CD14-positive monocyte (primary cell): ENCODE measurements at places on chromosomes 7 and 10. TPM values are rescaled to one million over a fixed set of nuclear protein-coding genes. Genes with fewer than 3 reads are reported as not detected.
A peak's percentile ranks its signal among the peaks of the same experiment; 100 is the strongest.

- DNase-seq: no peak
Measured at GRCh38 chr7:130426564-130426963, 14.3 kb downstream of the CEP41 start.

DNA sequence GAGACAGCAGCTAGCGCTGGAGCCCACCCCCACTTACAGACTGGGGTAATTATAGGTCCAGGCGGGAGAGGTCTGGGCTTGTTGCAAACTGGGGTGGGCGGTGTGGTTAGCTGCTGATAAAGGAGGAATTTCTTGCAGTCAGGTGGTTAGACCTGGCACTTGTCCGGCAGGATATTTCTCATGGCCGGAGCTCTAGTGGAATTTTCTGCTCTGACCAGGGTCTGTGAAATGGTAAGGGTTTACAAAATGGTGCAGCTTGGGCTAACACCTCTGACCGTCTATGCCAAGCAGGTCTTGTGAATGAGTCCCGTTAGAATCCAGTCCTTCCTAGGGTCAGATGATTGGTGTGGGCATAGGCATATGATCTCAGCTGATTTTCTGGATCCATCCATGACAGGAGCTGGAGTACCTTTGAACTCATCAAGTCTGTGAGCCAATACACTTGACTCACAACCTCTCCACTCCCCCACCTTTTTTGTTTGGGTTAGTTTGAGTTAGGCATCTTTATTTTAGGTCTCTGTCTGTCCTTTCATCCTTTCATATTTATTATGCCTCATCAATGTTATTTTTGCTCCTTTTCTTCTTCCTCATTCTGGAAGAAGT lies 213.4 kb downstream of the SUGCT start:
- DNase-seq: no peak

Gene GPC2
- not detected for polyA plus RNA-seq

Gene HGF
- polyA plus RNA-seq: 18.6 TPM

GRCh38 chr7:156474241-156474743 lies 166.3 kb upstream of the RNF32 start:
- DNase-seq: peak; percentile 1

DNA sequence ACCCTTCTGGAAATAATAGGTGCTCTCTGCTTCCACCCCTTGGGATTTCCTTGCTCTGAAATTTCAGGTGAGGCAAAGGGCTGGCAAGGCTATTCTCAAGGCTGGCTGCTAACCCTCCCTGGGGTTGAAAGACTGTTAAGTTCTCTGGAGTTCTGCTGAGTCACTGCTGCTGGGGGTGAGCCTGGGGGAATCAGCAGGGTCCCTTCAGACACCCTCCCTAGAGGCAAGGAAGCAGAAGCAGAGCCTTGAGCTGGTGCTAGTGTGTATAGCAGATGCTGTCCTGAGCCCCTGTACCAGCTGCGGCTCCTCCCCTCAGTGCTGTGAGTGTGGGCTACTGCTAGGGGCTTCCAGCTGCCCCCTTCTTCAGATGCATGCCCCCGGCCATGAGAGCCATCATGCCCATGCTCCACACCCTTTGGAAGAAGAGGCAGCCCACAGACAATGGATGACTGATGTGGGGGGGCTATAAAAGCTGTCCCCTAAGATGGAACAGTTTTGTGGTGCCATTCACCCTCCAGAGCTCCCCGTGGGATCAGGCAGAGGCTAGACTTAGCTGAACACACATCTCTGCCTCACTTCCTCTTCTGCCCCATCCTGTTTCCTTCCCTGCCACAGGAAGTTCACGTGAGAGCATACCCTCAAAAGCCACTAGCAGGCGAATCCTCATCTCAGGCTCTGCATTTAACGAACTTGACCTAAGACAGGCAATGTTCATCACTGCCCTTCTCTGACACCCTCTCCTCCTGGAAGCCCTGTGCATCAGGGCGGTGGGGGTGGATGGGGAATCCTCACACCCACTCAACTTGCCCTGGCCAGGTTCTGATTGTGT lies 91.8 kb downstream of the SH3PXD2A start:
- DNase-seq: peak; percentile 71

GRCh38 chr7:14818871-14819270 lies 83.7 kb downstream of the DGKB start:
- no peak for DNase-seq

DNA sequence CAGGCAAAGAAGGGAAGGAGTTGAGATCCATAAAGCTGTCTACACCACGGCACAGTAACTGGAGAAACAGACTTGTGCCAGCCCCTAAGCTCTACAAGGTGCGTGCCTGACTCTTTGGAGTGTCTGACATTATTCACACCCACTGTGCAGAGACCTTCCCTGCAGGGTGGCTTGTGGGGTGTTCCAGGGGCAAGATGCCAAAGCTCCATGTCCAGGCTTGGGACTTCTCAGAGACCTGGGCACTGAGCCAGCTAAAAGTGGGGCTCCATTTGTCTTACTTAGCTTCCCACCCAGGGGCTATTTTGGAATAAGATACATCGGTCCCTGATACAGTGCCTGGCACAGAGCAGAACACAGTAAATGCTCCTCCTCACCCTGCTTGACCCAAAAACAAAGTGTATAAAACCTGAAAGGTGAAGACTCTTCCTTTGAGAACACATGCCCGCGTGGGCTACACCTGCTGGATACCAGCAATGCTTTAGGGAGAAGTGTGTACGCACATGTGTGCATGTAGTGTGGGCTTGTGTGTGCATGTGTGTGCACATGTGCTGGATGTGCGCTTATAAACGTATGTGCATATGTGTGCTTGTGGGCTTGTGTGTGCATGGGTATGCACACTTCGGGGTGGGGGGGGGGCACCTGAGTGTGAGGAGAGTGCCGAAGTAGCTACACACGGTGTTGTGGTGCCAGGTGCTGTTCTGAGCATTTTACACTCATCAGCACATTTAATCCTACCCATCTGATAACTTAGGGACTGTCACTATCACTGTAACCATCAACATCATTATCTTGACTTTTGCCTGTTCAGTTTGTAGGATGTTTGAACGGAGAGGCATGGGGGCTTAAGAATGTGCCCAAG lies 143.0 kb downstream of the ARHGAP22 start:
- DNase-seq: peak; percentile 2

DNA sequence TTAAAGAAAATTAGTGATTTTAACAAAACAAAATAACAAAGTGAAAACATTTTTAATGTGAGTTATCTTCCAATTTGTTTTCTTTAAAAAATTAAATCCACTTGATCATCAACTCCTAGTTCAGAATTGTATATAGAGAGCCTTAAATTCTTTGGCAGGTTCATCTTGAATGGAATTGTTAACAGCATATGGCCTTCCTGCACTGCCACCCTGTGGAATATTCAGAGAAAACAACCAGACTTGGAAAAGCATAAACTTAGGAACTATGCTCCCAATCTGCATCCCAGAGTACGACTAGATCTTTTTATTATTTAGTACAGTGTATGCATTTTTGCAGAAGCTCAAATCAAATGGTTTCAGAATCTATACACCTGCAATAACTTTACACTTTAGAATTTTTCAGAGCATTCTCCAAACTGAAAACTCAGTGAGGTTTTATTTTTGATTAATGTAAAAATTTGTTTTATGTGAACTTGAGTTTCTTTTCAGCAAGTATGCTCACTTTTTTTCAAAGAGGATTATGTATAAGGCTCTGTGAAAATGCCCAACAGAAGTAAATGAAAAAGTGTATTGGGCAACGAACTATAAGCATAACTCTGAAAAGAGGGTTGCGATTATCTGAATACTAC lies 44.9 kb upstream of the ANK3 start:
- DNase-seq: peak; percentile 17

DNA sequence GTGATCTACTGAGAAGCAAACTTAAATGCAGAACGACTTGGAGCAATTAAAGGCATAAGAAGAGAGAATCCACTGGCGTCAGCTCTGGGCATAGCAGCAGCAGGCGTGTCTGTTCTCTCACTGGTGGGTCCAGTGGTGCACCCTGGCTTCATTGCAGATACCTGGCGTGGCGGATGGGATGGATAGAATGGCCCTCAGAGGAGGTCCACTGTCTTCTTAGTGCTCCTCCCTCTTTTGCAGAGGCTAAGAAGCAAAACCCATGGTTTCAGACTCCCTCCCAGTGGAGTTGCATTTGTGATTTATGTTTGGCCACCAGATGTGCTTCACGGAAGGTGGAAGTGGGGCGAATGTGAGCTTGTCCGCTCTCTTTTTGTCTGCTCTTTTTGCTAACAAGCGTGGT lies 28.4 kb upstream of the PRKAG2 start:
- DNase-seq: no peak

- DNase-seq: peak; percentile 95
Measured at GRCh38 chr10:19819419-19820033, 3.3 kb downstream of the PLXDC2 start.

GRCh38 chr10:115417585-115418265 lies 324.6 kb downstream of the ATRNL1 start:
- DNase-seq: peak; percentile 26

GRCh38 chr10:14723052-14723689 lies 51.5 kb downstream of the FAM107B start:
- DNase-seq: no peak

Gene KCNH2
- not detected in 2 replicates for polyA plus RNA-seq

Gene UCN3
- not detected for polyA plus RNA-seq

Gene PDK4
- 17.3 and 26.0 TPM in 2 replicates for polyA plus RNA-seq

Gene OR2A5
- polyA plus RNA-seq: not detected

GRCh38 chr7:152341039-152341913 lies 94.5 kb downstream of the KMT2C start:
- peak; percentile 25 for DNase-seq

Gene TAS2R4
- polyA plus RNA-seq: not detected

Gene COBL
- not detected for polyA plus RNA-seq

GRCh38 chr7:110801502-110801901 lies 289.4 kb upstream of the LRRN3 start:
- no peak for DNase-seq

GRCh38 chr10:87659571-87660483 lies at the start of gene PAPSS2:
PAPSS2 (plus strand) TSS chr10:87659878; CDS start chr10:87659982, 104 bp downstream.
- peak; percentile 63 for DNase-seq

- DNase-seq: peak; percentile 69
Measured at GRCh38 chr10:33434933-33435332, 100.5 kb upstream of the NRP1 start.

- DNase-seq: no peak
Measured at GRCh38 chr7:128874140-128875031, 11.7 kb downstream of the ATP6V1F start.

- DNase-seq: no peak
Measured at GRCh38 chr7:57775396-57776088, 325.6 kb downstream of the ZNF716 start.

Gene DGKI
- not detected for polyA plus RNA-seq

Gene SLC16A12
- not detected for polyA plus RNA-seq

GRCh38 chr10:104336821-104337467 lies 1.3 kb downstream of the ITPRIP start:
- no peak for DNase-seq

DNA sequence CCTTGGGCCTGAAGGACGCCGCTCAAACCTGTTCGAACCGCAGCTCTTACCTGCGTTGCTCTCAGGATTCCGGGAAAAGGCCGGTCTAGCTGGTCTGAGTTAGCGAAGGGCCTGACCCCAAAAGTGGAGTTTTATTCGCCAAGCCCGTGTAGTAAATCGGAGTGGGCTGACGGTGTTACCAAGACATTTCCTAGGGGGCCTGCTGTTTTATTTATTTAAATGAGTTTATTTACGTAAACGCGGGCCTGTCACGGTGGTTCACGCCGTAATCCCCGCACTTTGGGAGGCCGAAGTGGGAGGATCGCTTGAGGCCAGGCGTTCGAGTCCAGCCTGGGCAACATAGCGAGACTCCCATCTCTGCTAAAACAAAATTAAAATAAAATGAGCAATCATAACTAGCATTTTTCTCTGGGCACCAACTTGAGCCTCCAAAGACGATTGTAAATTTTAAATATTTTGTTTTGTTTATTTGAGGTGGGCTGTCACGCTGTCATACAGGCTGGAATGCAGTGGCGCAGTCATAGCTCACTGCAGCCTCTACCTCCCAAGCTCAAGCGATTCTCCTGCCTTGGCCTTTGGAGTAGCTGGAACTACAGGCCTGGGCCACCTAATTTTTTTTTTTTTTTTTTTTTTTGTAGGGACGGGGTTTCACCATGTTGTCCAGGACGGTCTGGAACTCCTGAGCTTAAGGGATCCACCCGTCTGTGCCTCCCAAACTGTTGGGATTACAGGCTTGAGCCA lies 903 bp downstream of the ZNF655 start:
- DNase-seq: no peak

GRCh38 chr10:98577168-98577567 lies 130.4 kb upstream of the HPS1 start:
- no peak for DNase-seq

- DNase-seq: no peak
Measured at GRCh38 chr10:131159771-131160170, 151.8 kb downstream of the TCERG1L start.

Gene STEAP1B
- polyA plus RNA-seq: 0.16 TPM

GRCh38 chr7:26694141-26694540 lies 170.2 kb downstream of the SKAP2 start:
- no peak for DNase-seq

GRCh38 chr10:11255796-11256444 lies 238.2 kb downstream of the CELF2 start:
- DNase-seq: no peak

Gene EGR2
- polyA plus RNA-seq: 10.3 TPM

DNA sequence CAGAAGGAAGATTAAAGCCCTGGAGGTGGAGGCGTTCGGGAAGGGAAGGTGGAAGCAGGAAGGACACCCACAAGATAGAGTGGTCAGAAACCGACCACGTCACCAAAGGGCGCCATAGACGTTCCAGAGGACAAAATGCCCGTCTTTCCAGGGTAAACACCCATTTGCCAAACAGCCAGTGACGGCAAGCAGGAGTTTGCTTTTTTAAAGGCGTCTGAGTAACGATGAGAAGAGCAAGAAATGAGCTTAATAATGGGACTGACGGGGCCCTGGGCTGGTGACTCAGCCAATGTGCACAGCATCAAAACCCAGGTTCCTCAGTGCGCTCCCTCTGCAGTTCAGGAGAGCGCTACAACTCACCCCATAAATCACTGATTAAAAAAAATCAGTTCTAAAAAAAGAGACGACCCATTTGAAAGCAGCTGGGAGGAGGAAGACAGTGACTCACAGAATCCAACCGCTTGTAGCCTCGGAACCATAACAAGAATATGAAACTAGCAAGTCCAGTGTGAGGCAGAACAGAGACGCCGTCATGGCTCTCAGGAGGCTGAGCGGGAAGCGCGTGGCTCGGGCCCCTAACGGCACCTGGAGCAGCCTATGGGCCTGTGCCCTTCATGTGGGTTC lies 5.9 kb downstream of the DIP2C start:
- DNase-seq: no peak

GRCh38 chr10:47114680-47115186 lies 185.3 kb upstream of the GDF10 start:
- no peak for DNase-seq

Gene EBLN1
- polyA plus RNA-seq: not detected

Gene POT1
- polyA plus RNA-seq: 4.1 and 6.7 TPM in 2 replicates

GRCh38 chr7:108263425-108263824 lies 133.3 kb upstream of the LAMB4 start:
- no peak for DNase-seq

Gene ADAM12
- polyA plus RNA-seq: 0.01 and 0.05 TPM in 2 replicates

DNA sequence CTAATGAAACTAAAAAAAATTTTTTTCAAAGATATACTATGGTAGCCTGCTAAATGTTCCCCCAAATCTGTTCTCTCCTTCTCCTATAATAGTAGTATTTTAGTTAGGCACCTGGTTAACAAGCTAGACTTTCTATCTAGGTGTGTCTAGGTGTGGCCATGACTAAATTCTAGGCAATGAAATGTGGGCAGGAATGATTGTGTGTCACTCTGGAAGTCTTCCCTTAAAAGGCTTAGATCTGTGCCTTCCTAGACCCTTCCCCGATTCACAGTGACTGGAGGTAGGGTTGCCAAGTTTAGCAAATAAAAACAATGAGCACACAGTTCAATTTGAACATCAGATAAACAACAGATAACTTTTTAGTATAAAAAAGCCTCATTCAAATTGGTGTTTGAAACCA lies 8.3 kb upstream of the ARHGAP21 start:
- no peak for DNase-seq
